Hematopoietic multipotent progenitor cell treated with erythropoietin and hydrocortisone succinate and interleukin-3 and kit ligand, for 15 days (in vitro differentiated cells): ENCODE measurements at places on chromosomes 1 and 21.
A peak's percentile ranks its signal among the peaks of the same experiment; 100 is the strongest.

GRCh38 chr21:41964171-41964570 is 10.4 kb upstream of the C2CD2 start:
- DNase-seq = no peak

DNA sequence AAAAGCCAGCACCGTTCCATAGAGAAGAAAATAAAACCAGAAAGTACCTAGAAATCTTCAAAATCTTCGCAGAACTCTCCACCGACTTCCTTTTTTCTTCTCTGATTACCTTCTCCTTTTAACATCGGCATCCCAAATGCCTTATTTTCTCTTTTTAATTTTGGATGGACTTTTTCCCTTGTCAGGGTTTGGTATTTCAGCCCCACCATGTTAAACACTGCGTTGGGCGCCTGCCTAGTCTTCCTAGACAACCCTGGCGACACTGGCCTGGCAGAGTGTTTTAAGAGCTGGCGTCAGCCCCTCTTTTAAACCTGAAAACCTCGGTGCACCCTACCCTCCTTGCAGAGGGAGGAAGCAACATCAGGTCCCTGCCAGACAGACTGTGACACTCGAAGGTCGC is 66.0 kb upstream of the EFHD2 start:
- DNase-seq = no peak

GRCh38 chr1:100290291-100290690 is 24.3 kb downstream of the RTCA start:
- DNase-seq = no peak

DNA sequence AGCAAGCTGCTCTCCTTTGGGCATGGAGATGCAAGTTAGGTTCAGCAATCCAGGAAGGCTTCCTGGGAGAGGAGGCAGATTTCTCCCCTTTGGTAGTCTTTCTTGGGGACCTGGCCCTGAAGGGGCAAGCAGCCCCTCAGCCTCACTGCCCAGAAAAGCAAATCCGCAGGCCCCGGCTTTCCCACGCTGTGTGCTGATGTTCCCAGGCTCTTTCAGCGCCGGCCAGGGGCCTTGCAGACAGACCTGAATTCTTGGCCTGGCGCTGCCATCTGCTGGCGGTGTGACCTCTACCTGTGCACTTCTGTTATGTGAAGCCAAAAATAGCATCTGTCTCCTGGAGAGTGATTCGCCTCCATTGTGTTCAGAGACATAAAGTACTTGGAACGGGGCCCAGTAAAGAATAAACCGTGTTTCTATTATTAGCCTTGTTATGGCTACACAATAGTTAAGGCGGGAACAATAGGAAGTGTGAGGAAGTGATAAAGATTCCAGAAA is 64.8 kb downstream of the ALPL start:
- DNase-seq = peak; percentile 31

GRCh38 chr21:42362700-42363099 is 3.6 kb downstream of the TFF1 start:
- no peak for DNase-seq

DNA sequence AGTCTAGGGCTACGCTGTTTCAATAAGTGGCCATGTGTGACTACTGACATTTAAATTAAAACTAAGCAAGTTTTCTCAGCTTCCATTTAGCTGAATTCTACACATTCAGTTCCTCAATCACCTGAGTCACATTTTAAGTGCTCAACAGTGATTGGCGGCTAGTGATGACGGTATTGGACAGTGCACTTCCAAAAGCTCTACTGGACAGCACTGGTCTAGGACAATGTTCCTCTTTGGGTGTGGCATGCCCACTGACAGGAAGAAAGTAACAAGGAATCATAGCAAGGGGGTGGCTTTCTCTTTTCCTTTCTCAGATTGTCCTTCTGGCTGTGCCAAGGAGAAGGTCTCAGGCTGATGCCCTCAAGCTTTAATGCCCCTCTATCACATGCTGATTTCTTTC is 11.7 kb downstream of the IGSF21 start:
- no peak for DNase-seq

GRCh38 chr1:216600730-216601609 is 122.3 kb downstream of the ESRRG start:
- peak; percentile 10 for DNase-seq

GRCh38 chr1:154837034-154837671 is 32.9 kb downstream of the KCNN3 start:
- no peak for DNase-seq

- no peak for DNase-seq
Observed at GRCh38 chr1:38208716-38209632, 162.4 kb upstream of the POU3F1 start.

DNA sequence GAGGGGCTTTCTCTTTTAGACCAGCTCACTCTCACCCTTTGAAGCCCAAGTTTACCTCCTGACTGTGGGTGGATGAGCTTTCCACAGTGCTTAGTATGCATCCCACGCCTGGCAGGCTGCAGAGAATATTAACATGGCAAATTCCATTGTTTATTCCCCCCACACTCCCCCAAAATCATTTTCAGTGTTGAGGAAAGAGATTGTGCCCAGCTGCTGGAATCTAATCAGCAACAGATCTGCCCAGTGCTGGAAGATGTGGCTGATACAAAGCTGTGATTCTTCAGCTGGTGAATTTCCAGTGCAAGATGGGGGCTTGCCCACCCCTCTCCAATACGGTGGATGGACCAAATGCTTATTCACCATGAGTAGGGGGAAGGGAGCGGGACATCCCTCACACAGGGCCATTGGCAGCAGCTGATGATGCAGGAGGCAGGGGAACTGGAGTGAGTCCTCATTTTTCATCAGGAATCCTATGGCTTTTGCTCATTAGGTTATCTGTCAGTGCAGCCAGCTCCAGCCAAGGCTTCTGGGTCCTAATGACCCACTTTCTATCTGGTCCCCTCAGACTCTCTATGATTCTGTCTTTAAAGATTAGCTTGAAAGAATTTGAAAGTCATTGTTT is 39.7 kb upstream of the KCNA3 start:
- DNase-seq = no peak

DNA sequence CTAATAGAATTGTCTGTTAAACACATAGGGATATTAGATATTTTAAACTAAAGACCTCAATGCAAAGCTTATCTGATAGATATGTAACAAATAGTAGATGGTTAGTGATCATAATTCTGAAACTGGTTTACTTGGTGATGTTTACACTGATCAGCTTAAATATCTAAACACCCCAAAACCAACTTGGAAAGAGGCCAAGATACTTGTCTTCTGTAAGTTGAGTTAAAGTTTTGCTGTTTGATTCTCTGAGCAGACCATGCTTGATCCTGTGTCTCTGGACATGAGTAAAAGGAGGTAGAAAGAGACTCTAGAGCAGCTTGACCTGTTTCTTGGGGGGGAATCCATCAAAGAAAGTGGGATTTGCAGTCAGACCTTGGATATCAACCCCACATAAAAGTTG is 107.5 kb downstream of the NEK7 start:
- peak; percentile 38 for DNase-seq

DNA sequence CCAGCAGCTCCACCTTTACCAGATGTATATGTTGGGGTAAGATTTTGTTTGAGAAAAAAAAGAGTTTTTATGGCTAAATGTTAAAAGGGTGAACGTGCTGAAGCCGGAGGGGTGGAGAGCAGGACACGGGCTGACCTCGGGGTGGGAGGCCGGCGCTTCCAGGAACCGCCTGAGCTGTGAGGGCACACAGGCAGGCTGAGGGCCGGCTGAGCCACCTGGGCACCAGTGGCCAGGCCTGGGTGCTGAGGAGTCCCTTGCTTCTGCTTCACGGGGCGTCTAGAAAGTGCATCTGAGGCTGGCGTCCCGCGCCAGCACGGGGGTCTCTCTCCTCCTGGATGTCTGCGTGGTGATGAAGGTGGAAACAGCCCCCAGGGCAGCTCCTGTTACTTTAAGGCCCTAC is 33.6 kb upstream of the ADARB1 start:
- no peak for DNase-seq

GRCh38 chr1:52334906-52335528 is 31.0 kb downstream of the CC2D1B start:
- DNase-seq = no peak

GRCh38 chr21:38734646-38735365 is 70.9 kb upstream of the ETS2 start:
- no peak for DNase-seq

DNA sequence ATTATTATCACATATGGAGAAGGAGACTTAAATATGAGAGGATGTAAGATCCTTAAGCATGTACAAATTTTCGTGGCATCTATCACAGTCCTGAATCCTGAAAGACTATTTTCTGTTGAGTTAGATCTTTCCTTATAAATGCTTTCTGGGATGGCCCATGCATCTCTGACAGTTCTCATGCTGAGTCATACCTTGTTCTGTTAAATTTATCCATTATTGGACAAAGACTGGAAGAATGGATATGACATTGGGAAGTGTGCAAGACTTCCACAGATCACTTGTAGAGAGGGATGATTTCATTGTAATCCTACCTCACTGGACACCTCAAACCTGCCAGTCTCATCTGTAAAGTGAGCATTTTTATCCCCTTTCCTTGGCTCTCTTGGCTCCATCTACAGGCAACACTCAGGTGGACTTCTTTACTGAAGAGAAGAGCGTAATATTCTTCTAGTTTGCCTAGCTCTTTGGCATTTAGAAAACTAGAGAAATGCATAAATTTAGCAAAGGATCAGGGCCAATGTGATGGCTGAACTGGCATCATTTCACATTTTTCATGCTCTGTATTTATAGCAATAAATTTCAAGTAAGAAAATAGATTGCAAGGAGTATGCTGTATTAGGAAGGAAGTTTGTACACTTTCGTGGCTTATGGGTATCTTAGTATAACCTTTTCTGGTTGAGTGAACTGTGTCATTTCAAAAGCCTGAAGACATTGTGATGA is 128.2 kb downstream of the NFIA start:
- no peak for DNase-seq

DNA sequence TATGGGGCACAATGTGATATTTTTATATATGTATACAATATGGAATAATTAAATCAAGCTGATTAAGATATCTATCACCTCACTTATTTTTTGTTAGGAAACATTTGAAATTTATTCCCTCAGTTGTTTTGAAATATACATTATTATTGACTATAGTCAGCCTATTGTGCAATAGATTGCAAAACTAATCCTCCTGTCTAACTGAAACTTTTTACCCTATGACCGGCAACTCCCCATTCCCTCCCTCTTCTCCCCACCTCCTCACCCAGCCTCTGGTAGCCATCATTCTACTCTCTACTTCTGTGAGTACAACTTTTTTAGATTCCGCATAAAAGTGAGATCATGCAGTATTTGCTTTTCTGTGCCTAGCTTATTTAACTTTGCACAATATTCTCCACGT is 117.7 kb upstream of the SGIP1 start:
- DNase-seq = no peak

- DNase-seq = peak; percentile 72
Observed at GRCh38 chr1:111656086-111657017, 36.8 kb downstream of the RAP1A start.

- DNase-seq = no peak
Observed at GRCh38 chr1:101742509-101742908, 254.2 kb downstream of the OLFM3 start.

DNA sequence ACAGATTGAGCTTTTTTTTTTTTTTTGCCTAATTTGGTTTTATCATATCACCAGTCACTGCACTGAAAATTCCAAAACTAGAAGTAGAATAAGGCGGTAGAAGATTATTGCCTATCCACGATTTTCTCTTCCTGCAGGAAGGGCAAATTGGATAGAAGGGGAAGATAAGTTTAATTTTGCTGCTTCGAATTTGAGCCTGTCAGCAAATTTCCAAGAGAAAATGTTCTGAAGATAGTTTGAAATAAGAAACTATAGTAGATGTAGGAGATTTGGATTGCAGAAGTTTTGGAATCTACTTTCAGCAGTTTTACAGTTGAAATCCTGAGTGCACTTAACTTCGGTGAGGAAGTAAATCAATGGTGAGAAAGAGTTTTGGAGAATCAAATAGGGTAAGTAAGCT is 164.9 kb downstream of the PTBP2 start:
- no peak for DNase-seq

DNA sequence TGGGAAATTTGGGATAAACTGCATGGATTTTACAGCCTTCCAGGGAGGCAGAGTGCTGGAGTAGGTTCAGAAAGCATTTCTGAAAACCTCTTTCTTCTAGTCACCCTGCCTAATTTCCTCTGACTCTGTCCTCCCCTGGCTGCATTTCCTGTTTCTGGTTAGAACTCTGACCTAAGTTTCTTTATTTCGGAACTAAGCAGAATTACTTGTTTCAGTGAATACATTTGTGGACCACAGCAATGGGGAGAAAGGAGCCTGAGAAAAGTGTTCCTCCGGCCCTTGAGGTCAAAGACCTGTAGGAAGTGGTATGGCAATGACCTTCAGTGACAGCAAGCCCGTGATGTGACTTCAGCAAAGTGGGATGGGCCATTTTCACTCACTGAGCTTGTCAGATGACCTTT is 173.4 kb upstream of the RUNX1 start:
- no peak for DNase-seq

GRCh38 chr1:152899883-152900282 is 8.5 kb upstream of the IVL start:
- DNase-seq = no peak

DNA sequence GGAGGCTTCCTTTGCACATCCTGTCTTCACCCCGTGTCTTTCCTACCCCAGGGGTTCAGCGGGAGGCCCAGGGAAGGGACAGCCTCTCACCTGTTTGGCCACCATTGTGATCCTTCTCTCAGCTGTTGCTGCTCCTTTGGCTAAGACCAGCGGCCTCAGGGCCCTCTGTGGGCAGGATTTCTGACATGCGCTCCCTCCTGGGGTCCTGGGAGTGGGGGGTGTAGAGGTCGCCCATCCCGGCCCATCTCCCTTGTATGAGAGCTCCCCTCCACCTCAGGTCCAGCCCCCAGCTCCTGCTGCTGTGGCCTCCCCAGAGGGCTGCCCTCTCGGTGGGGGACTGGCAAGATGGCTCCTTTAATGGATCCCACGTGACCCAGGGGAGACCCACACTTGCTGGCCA is 120.5 kb downstream of the PRDM2 start:
- no peak for DNase-seq

DNA sequence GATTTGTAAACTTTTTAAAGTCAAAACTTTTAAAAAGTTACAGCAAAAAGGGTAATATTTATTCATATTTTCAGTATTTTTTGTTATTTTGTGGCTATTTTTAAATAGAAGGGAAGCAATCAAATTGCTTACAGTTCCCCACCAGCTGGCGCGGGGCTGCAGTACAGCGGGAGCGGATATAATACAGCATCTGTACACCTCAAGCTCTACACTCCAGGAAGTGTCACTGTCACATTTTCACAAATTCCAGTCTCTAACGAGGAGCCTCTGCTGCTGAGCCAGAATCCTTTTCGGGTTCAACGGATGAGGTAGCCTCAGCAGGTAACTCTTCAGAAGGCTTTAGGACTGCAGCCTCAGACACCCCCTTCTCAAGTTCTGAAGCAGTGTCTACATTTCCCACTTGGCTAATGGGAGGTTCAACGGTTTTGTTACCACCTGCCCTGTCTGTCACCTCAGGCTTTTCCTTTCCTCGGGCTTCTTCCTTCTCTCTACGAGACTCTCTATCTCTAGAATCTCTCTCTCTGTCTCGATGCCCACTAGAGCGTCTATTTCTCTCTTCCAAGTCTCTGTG is 11.7 kb downstream of the SOD1 start:
- DNase-seq = no peak

GRCh38 chr1:210684466-210685294 is 356.0 kb downstream of the HHAT start:
- no peak for DNase-seq
